ENCODE measurements at places on chromosomes 4 and X. TPM values are rescaled to one million over a fixed set of nuclear protein-coding genes. Genes with fewer than 3 reads are reported as not detected.

DNA sequence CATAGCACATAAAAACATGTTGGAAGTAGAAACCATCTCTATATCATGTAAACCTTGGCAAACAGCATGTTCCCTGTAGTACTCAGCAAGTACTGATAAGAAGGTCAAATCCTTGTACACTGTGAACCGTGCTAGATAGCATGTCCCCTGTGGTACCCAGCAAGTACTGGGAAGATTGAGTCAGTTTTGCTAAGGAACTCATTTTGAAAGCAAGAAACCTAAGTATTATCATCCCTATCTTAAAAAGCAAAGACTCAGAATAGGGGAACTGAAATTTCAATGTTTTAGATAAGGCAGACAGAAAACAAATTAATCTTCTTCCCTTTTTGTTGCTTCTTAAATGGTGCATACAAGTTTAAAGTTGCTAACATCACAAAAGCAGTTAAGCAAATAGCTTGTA is 180.2 kb downstream of the RBM46 start:
- DNase-seq, result no peak

- DNase-seq, result no peak
These were observed 214.5 kb downstream of the KLHL4 start for GRCh38 chrX:87732133-87732532.

DNA sequence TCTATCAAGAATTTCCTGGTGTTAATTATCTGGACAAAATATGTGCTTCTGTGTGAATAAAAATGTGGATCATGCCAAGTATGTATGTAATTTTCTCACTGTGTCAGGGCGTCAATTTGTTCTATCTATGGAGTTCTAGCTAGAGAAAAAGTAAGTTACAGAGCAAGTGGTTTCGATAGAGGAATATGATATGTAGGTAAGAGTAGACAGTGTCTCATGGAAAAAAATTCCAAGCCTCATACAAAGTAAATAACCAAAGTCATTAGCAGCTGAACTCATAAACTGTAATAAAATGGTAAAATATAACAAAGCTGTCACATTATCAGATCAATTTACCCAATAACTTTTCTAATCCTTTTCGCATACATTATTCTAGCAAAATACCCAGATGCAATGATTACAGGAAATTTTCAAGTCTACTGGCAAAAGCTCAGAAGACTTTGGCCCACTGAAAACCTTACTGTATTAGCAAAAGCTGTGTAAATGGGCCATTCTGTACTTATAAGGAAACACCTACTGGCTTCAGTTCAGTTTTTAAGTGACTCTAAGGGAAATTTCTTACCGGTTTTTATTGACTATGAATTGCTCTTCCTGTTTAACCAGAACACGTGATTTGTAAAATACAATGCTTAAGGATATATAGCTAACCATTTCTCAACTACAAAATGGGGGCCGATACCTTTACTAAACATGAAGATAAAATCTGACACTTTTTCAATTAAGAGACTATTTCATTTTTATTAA is 121.0 kb upstream of the ARSJ start:
- DNase-seq, result no peak

- no peak for DNase-seq
These were observed 96.7 kb downstream of the SLIT2 start for GRCh38 chr4:20348411-20348810.

DNA sequence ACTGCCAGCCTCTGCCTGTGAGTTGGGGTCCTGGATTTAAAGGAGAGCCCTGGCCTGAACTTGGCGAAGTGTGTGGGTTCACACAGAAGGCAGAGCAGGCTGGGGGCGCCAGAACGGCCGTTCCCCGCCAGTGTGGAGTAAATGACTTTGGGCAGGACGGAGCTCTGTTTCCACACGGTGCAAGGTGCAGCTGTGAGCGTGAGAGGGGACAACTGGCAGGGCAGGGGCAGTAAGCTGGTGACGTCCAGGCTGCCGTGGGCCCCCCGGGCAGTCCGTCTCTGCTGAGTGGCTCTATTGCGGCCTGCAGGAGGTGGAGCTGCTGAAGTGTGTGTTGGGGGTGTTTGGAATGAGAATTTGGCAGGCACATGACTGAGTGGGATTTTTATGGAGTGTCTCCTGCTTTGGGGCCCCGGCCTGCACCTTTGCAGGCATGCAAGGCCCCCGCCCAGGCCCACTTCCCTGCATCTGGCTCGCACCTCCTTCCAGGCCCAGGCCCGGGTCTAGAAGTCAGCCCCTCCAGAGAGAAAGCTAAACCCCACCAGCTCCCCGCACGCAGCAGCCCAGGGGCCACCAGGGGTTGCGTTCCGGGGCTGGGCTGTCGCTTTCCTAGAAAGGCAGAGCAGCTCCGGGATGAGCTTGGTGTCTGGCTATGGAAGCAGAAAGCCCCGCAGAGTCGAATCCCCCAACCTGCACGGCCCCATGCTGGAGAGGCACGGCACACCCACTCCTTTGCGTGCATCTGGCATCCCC is 62.2 kb upstream of the GRPEL1 start:
- no peak for DNase-seq

DNA sequence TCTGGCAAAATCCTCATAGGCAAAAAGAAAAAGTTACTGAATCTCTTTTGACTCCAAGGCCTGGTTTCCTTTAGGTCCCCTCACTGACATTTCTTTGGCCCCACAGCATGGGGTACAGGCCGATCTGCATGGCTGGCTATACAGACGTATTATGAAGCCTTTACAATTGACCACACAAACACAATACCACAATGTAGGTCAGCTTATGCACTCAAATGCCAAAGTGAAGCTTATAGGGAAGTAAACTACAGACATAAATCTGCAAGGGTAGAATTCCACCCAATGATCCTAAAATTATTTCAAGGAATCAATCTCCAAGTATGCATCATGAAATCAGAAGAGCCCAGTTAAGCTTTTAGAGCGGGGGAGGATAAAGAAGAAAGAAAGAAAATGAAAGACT is 20.7 kb downstream of the STX18 start:
- DNase-seq, result no peak

DNA sequence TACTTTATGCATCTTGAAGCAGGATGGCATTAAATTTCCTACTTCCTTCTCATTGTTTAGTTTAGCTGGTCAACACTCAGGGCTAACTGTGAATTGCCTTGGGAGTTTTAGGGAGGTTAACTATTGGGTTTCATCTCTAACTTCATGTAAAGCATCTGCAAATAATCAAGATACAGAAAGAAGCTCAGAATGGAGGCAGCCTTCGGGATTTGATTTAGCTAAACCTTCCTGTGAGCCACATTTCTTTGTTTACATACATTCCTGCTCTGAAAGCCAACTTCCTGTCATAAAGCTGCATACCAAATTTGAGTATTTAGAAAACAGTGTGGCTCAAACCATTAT is 131.7 kb upstream of the PCDH18 start:
- no peak for DNase-seq

DNA sequence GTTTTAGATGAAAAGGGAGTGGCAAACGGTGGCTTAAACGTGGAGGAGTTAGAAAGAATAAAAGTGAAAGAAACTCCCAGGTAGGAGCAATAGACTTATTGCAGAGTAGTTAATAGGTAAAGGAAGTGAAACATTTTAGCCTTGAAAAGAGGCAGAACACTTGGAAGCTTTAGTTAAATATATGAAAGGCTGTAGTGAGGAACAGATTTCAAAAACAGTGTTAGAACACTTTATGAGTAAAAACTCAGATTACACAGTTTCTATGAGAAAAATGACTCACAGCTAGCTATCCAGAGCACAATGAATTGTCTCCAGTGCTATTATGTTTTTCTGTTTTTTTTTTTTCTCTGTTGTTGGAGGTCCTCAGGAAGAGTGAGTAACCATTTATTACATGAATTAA is 45.8 kb downstream of the TACR3 start:
- no peak for DNase-seq

DNA sequence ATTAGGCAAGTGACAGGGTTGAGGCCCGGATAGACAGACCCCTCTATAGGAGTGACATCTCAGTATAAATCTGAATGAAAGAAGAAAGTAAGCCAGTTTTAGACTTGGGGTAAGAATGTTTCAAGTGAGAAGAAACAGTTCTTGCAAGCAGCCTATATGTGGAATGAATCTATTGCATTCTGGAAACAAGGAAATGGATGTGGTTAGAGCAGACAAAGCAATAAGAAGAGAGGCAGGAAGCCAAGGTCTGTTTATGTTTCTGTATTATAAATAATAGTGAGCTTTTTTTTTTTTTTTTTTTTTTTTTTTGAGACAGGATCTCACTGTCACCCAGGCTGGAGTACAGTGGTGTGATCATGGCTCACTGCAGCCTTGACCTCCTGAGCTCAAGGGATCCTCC is 255.8 kb downstream of the UNC5C start:
- DNase-seq, result no peak

DNA sequence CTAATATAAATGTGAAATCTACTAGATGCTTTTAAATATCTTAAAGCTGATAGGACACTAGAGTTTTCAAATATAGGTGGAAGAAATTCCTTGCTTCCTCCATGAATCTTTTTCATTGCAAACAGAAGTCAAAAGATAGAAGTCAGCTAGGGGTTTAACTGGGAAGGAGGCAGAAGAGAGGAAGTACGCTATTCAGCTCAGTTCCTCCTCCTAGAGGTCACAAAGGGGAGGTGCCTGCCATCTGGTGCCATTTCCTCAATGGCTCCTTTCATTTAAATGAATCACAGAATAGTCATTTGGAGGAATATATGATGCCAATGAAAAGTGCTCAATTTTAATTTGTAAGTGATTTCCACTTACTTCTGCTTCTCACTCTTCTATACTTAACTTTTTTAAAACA is 8.5 kb downstream of the COL25A1 start:
- DNase-seq, result no peak

GRCh38 chr4:177292171-177292570 is 17.5 kb upstream of the NEIL3 start:
- no peak for DNase-seq

- DNase-seq, result no peak
These were observed 354.9 kb downstream of the DHRSX start for GRCh38 chrX:2145692-2146367.

- no peak for DNase-seq
These were observed 4.9 kb downstream of the ELF2 start for GRCh38 chr4:139171876-139172691.

DNA sequence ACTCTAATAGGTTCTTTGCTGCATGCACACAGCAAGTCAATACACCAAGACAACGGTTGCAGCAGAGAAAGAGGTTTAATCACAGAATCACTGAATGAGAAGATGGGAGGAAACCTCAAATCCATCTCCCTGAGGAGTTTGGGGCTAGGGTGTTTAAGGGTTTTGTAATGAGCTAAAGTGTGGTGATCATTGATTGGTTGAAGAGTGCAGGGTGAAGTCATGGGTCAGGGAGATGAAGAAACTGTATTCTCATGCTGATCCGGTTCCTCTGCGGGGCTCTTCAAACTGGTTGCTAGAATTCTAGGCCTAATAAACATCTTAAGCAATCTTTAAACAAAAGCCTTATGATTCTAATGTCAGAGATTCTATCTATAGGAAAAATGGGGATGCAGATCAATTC is 432.5 kb upstream of the FAM47C start:
- no peak for DNase-seq

The AFM gene
- not detected for total RNA-seq

The MUC7 gene
- total RNA-seq, result not detected

The ERCC6L gene
- total RNA-seq, result 0.26 TPM

The DAPP1 gene
- 25.3 TPM for total RNA-seq

The MAGEB17 gene
- total RNA-seq, result not detected

The SLC6A8 gene
- total RNA-seq, result 70.3 TPM

The VCX3B gene
- not detected for total RNA-seq

The CPLX1 gene
- total RNA-seq, result 6.7 TPM

The FOXR2 gene
- total RNA-seq, result not detected

The LRIT3 gene
- 0.65 TPM for total RNA-seq

The ZRSR2 gene
- total RNA-seq, result 15.5 TPM
